HTR-8/SVneo (cell line): ENCODE measurements at places on chromosomes 1 and 21.

DNA sequence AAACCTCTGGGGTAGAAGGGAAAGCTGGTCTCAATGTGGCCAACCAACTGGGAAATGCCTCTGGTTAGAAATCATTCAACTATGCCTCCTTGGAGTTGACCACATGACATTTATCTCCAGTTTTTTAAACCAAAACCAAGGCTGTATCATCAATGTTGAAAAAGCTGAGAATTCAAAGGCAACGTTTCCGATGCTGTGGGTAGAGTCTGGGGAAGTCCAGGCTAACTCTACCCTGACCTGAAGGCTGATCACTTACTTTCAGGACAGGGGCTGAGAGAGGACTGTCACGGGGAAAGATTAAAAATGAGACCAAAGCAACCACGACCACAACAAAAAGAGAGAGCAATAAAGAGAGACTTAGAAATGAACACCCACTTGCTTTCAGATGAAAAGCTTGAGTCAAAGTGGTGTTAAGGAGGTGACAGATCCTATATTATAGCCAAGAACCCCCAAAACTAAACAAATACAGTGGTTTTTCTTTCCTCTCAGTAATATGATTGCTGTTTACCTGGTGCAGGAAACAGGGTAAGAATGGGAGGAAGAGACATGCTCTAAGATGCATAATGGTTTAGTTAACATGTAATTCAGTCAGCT, 90.8 kb upstream of the TNFSF4 start:
- no peak for DNase-seq

- DNase-seq: no peak
These were observed 1.2 kb downstream of the ADAMTSL4 start for GRCh38 chr1:150550222-150551050.

GRCh38 chr1:119968068-119968492, 71.8 kb upstream of the ADAM30 start:
- DNase-seq: peak; percentile 7

DNA sequence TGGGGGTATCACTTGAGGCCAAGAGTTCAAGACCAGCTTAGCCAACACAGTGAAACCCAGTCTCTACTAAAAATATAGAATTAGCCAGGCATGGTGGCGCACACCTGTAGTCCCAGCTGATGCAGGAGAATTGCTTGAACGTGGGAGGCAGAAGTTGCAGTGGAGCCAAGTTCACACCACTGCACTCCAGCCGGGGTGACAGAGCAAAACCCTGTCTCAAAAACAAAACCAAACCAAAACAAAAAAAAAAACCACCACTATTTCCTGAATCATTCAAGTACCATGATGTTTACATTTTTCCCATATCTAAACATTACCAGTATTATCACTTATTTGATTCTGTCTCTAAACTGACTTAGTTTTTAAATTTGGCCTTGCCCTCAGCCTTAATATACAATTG, 29.5 kb downstream of the TUT4 start:
- DNase-seq: no peak

DNA sequence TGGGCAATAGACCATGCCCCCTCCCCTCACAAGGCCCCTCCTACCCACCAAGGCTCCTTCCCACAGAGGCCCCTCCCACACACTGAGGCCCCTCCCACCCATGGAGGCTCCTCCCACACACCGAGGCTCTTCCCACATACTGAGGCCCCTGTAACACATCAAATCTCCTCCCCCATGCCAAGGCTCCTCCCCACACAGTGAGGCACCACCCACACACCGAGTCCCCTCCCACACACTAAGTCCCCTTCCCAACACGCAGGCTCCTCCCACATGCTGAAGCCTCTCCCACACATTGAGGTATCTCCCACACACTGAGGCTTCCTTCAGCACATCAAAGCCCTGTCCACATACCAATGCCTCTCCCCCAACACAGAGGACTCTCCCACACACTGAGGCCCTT, 391.8 kb downstream of the CAMTA1 start:
- no peak for DNase-seq

GRCh38 chr1:60504206-60504840, 430.8 kb upstream of the C1orf87 start:
- no peak for DNase-seq

DNA sequence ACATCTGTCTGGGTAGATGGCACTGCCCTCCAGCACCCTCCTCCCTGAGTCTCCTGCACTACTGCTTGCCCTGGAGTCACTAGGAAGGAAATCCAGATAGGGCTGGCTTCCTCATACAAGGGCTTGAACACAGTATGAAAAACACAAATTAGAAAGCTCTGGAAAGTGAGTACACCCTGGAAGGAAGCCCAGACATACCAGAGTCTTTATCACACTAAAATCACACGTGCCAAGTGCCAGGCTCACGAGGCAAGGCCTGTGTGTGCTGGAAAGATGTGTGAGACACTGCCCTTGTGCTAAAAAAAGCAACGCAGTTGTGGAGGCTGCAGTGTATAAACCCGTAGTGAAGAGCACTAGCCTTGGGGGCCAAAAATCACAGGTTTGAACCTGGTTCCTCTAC, 28.3 kb upstream of the S100A7 start:
- DNase-seq: no peak

DNA sequence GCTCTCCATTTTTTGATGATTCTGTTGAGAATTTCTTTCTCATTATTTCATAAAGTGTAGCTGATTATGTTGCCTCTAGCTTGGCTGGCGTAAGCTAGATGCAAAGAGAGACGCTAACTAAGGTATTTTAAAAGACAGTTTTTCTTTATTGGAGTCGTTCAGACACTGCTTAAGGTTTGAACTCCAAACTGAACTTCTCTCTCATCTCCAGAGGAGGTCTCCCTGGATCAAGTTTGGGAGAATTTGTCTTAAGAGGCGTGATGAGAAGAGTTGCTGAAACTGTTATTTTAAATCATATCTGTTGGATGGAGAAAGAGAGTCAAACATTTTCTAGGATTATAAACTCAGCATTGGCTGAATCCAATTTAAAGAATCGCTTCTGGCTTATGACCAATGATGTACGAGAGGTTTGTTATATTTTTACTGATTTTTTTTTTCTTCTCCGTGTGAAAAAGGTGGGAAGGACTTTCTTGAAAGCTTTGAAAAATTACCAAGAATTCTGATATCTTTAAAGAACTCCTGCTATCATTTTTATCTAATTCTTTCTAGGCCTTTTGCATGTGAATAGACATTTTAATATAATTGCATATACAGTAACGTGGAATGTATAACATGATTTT, 34.0 kb downstream of the MAP3K7CL start:
- peak; percentile 54 for DNase-seq

- DNase-seq: no peak
These were observed 19.0 kb upstream of the TLCD4 start for GRCh38 chr1:95098196-95098595.

- DNase-seq: no peak
These were observed 147.9 kb downstream of the SYF2 start for GRCh38 chr1:25084407-25084806.

DNA sequence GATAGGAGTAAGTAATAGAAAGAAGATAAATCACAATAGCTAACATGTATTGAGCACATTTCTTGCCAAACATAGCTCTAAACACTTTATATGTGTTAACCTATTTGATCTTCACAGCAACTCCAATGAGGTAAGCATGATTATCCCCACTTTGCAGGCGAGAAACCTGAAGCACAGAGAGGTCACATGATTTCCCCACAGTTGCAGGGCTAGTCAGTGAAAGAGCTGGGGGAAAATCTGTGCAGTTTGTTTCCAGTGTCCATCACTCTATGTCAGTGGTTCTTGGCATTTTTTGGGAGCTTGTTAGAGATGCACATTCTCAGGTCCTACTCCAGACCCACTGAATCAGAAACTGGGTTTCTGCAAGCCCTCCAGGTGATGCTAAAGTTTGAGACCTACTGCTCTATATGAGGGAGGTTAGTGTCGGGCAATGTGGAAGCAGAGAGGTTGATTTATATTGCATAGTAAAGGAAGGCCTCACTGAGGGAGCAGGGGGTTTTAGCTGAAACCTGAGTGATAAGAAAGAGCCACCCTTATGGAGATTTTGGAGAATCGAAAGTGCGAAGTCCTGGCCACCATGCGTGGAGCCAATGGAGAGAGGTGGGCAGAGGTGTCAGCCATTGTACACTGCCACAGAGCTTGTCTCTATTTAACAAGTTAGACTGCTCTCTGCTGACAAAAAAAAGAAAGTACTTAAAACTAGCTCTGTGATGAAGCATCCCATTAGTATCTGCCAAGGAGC, 20.9 kb downstream of the MCOLN3 start:
- no peak for DNase-seq

GRCh38 chr1:171141688-171142415, 43.2 kb upstream of the FMO2 start:
- no peak for DNase-seq

GRCh38 chr1:246533371-246533905, 26.4 kb upstream of the SMYD3 start:
- DNase-seq: no peak
